Pons (tissue), 1 donor: ENCODE measurements at places on chromosomes 11 and 22.

GRCh38 chr22:45976254-45977002 lies 534 bp downstream of the WNT7B start:
- no peak for DNase-seq

DNA sequence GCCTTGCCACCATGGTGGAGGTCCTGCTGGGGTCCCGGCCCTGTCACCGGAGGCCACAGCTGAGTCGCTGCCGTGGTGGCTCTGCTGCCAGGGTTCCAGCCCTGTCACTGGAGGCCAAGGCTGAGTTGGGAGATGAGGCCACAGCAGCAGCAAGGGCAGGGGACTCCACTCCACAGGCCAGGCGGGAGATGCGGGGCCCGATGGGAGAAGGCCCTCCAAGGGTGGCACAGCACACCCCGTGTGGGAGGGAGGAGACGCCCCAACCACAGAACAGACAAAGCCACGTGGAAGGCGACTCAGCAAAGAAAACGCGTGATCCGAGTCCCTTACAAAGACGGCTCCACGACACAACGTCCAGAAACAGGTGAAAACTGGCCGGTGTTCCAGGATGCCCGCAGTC lies 159.3 kb downstream of the BRD1 start:
- DNase-seq = no peak

- DNase-seq = no peak
Observed at GRCh38 chr11:4647766-4648165, 4.0 kb downstream of the OR51E1 start.

GRCh38 chr11:16093889-16094653 lies 262.3 kb downstream of the SOX6 start:
- DNase-seq = no peak

GRCh38 chr22:30969532-30970355 lies 679 bp downstream of the TUG1 start:
- no peak for DNase-seq

GRCh38 chr22:37827056-37827455 lies 3.9 kb downstream of the GALR3 start:
- DNase-seq = peak; percentile 56

- DNase-seq = no peak
Observed at GRCh38 chr11:35085531-35086165, 53.3 kb upstream of the CD44 start.

DNA sequence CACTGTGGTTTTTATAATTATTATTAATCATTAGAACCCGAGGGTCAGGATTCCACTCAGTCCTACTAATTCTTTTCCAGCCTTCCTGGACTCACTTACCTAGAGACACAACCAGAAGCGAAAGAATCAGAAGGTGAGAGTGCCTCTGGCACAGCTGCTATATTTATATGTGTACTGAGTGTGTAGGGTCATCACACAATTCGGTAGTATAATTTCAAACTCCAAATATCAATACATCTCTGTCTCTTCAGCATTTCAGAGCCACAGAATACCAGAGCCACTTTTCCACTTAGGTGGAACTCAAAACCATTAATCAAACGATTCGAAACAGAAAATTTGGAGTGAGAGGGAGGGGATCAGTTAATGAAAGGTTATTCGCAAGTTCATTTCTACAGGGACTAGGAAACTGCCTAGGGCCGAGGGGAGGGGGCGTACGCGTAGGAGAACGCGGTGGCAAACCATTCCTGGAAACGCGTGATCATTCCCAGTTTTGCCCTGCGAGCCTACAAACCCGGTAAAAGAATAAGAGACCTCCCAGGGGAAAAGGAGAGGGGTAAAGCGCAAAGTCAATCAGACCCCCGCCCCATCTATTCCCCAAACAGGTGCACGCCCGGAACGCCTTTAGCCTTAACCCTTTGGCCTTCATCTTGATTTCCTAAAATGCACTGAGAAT lies 5.4 kb downstream of the BSX start:
- no peak for DNase-seq

GRCh38 chr22:44689173-44689572 lies 12.8 kb upstream of the PRR5 start:
- no peak for DNase-seq

DNA sequence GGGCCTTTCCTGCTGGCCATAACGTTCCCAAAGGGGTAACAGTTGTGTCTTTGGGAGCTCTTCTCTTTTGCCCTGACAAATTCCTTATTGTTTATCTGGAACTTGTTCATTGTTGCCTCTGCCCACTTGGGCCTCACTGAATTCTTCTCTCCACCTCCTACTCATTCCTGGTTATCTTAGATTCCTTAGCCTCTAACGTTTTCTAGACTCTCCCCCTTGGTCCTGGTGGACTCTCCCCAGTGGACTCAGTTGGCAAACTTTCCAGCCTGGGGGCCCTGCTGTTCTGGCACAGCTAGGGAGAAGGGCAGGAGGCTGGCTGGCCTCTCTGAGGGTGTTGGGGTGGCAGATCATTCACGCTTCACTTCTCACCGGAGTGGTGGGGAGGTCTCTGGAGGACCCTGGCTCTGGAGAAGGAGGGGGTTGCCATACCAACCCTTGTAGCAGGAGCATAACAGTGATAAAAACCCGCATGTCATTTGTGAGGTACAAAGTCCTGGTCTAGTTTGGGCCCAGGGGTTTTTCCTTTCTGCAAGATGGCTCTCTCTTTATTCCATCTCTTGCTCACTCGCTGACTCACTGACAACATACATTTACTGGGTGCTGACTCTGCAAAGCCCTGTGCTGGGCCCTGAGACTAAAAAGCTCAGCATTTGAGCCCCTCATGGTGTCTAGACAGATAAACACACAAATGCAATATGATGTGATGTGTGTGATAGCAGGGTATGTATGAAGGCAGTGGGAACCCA lies 39.7 kb downstream of the YWHAH start:
- no peak for DNase-seq

- DNase-seq = no peak
Observed at GRCh38 chr11:86749821-86750401, 50.4 kb upstream of the PRSS23 start.

DNA sequence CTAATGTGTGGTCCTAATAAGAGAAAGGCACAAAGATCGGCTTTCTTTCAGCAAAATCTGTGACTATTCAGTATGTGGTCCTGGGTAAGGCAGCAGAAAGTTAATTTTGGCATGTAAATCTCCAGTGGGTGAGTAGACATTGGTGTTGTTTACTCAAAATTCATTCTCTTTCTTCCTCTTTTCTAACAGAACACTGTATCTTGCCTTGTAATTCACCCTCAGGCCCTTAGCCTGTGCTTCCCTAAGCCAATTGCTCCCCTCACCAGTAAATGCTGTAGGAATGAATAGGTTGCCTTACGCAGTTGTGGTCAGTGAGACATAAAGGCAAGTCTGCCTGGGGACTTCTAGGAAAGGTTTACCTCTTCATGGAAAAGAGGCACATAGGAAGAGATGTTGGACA lies 49.9 kb upstream of the PDE3B start:
- no peak for DNase-seq

DNA sequence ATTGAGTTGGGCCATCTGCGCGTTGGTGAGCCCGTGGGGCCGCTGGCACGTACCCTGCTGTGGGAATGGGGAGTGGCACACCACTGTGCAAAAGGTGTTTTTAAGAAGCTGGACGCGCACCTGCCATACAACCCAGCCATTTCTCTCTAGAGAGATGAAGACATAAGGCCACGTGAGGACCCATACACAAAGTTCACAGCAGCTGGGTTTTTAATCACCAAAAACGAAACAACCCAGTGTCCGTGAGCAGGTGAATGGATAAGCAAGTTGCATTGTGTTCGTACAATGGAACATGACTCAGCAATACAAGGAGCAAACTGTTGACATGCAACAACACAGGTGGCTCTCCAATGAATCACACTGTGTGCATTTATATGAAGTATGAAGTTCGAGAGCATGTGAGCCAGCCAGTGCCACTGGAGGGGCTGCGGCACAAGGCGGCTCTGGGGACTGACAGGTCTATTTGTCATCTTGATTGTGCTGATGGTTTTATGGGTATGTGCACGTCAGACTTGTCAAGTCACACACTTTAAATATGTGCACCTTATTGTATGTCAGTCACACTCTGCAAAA lies 30.6 kb upstream of the PANX2 start:
- no peak for DNase-seq

GRCh38 chr11:106480581-106481190 lies 403.2 kb downstream of the AASDHPPT start:
- no peak for DNase-seq

DNA sequence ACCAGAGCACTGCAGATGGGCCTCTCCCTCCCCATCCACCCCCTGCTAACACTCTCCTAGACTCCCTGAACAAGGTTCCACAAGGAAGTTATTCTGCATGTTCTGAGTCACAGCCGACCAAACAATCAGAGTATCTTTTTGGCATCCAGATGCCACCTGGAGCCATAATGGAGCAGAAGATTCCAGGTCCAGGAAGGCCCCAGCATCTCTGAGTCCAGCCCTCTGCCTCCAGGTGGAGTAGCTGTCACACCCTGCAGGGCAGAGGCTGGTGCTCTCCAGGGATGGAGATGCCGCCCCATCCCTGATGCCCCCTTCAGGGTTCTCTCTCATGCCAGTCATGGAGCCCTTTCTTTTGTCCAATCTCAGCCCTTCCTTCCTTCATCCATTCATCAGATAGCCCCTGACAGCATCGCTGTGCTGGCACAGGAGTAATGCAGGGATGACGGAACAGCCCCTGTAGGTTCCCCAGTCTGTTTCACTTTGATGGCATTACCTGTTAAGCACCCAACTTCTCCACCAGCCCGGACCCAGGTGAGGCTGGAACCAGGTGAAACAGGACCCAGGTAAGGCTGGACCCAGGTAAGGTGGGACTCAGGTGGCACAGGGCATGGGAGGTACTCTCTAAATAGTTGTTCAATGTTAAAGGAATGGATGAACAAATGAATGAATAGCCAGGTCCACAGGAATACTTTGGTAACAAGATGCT lies 20.1 kb upstream of the TSKU start:
- DNase-seq = no peak

GRCh38 chr22:39431821-39432251 lies 25.0 kb upstream of the MGAT3 start:
- no peak for DNase-seq

DNA sequence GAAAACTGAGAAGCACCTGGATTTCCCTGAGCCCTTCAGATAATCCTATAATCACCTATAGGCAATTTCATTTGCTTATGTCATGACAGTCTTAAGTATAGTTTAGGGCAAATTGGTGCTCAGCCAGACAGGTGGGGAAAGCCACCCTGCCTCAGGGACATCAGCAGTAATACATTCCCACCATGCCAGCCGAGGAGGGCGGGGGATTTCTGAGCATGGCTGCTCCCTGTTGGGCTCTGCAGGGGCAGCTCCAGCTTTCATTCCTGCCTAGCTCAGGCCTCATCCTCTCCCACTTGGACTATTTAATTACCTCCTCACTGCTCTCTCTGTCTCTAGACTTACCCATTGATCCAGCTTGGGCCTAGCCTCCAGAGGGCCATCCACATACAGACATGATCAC lies 9.0 kb upstream of the DRD2 start:
- no peak for DNase-seq

GRCh38 chr22:19164425-19164824 lies 14.1 kb downstream of the SLC25A1 start:
- no peak for DNase-seq

GRCh38 chr22:48566741-48567140 lies 1260.9 kb downstream of the BRD1 start:
- DNase-seq = no peak

- no peak for DNase-seq
Observed at GRCh38 chr11:80815752-80816453, 1375.1 kb upstream of the TENM4 start.

- DNase-seq = no peak
Observed at GRCh38 chr22:28934026-28934425, 50.7 kb downstream of the ZNRF3 start.
